Stimulated activated CD8-positive, alpha-beta memory T cell treated with anti-CD3 and anti-CD28 coated beads, Interleukin-4, amount 100 ng/mL, for 48 hours (primary cell): ENCODE measurements at places on chromosomes 2 and 18.

DNA sequence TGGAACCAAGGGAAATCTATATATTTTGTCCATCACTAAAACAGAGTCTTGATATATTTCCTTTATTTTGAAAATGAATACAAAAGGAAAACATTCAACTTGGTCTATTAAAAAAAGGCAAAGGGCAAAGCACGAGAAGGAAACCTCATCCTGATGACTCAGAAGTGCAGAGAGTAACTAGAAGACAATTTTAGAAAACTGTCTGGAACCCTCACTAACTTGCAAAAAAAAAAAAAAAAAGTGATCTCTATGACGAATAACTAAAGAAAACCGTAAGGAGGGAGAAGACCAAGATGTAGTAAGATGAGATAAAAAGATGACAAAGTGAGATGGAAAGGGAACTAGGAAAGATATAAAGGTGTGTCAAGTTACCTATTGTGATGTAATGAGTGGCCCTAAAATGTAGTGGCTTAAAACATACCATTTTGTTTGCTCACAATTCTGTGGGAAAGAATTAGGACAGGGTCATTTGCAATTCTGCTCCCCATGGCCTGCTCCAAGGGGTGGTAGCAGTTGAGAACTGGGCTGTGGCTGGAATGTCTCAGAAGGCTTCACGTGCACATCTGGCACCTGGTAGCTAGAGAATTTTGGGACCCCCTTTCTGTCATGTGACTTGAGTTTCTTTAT is 303.0 kb downstream of the DYSF start:
- DNase-seq: no peak

DNA sequence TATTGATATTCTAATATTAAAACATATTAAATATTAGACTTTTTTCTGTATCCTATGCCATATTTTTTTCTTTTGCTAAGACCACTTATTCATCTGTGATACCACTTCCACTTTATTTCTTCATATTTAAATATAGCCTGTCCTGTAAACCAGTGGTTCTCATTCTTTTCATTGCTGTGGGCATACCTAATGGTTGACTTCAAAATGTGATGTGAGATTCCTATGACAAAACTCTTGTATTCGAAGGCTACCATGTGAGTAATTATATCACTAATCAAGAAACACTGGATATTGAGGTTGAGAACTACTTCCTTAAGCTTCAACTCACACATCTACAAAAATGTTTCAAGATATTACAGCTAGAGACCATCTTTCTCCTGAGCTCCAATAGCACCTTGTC is 3.6 kb downstream of the SCRN3 start:
- no peak for DNase-seq

DNA sequence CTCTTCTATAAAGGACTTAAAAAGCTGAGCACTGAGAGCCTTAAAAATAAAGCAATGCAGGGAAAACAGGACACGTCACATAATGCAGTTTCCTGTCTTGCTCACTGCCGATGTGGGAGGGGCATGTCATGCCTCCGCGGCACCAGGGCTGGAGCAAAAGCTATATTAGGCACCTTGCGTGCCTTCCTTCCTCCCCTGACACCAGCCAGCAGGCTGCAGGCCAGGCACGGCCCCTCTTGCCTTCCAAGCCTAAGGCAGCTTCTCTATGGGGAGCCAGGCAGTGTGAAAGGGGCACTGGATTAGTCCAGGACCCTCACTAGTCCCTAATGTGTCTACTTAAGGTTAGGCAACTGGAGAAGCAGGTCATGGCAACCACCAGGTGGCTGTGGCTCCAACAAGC is 26.3 kb downstream of the MRPL35 start:
- peak; percentile 63 for DNase-seq

DNA sequence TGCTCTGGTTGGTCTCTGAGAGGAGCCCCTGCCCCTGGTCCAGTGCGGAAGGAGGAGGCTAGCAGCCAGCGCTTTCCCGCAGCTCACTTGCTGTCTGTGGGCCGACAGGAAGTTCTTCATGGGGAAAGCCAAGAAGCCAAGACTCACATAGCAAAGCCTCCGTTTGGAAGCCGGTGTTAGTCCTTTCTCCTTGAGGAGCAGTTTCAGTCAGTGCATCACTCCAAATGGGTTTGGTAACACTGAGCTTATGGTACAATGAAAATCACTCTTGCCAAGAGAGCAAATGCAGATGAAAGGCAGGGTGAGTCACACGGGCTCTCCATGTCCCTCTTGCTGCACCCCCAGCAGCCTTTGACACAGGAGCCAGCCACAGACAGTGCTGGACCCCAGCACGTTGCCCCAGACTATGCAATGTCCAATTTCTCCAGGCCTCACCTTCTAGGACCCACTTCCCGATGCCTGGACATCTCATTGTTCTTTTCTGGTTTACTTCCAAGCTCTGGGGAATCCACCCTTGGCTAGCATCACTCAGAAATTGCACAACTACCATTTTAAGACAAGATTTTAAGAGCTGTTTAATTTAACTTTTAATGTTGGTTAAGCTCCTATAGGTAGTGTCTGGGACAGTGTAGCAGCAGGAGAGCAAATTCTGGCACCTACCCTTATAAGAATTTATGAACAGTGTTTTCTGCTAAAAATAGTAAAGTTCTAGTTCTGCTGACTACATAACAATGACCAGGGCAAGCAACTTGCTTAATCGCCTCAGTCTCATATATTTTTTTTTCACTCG is 174.9 kb downstream of the ASB1 start:
- DNase-seq: no peak

GRCh38 chr2:200590090-200590489 is 4.3 kb downstream of the AOX1 start:
- no peak for DNase-seq
